ENCODE measurements at places on chromosomes 7 and 10.

GRCh38 chr10:5634918-5635317, 31.5 kb downstream of the ASB13 start:
- no peak for DNase-seq

DNA sequence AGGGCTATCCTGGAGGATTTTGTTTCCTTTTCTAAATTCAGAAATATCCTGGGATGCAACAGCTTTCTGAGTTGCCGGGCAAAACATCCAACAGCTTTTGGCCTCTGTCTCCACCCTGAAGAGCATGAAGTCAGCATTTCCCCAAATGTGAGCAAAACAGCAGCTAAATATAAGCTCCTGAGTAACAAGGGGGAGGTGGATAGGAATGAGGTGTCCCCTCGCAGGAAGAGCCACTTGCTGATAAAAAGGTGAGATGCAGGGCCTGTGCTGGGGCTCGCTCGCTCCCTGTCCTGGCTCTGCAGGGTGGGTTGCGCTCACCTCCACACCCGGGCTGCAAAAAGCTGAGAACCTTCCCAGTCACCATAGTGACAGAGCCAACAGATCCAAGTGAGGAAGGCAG, 264.3 kb downstream of the ZEB1 start:
- DNase-seq: no peak

DNA sequence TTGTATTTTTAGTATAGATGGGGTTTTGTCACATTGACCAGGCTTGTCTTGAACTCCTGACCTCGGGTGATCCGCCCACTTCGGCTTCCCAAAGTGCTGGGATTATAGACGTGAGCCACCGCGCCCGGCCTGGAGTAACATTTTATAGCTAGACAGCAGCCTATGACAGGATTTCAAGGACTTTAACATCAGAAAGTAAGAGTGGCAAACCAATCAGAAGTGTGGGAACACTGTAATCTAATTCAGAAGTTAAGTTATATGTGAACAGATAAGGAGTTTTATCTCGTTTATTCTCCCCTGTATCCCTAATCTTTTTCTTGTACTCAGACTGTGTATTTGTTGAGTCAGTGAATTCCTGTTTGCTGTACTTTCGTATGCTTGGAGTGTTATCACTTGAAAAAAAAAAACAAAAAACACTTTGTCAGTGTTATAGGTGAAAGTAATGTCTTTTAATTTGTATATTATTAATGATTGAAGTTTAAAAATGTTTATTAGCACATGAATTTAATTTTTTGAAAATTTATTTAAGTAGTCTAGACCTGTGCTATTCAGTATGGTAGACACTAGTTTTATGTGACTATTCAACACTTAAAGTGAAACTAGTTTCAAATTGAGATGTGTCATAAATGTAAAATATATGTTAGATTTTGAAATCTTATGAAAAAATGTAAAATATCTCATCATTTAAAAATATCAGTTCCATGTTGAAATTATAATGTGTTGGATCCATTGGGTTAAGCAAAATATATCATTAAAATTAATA, 38.6 kb downstream of the RSBN1L start:
- DNase-seq: no peak

DNA sequence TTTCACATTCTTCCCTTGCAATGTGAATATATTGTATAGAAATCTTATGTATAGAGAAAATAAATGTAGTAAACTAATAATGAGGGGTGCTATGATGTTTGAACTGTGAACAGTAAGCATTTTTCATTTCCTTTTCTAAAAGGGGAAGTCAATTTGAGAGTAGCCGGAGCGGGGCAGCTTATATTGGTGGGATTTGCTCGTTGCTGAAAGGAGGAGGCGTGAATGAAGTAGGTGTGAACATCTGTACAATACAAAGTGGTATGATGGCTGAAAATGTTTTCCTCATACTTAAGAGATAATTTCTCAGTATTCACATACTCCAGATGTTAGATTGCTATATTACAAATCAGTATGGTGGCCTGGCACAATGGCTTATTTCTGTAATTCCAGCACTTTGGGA, 87.1 kb downstream of the SRI start:
- no peak for DNase-seq

GRCh38 chr7:71618278-71618677, 486.3 kb downstream of the GALNT17 start:
- DNase-seq: no peak

GRCh38 chr7:116340943-116341907, 130.9 kb downstream of the TES start:
- no peak for DNase-seq

GRCh38 chr7:83211685-83212084, 49.0 kb upstream of the PCLO start:
- no peak for DNase-seq

DNA sequence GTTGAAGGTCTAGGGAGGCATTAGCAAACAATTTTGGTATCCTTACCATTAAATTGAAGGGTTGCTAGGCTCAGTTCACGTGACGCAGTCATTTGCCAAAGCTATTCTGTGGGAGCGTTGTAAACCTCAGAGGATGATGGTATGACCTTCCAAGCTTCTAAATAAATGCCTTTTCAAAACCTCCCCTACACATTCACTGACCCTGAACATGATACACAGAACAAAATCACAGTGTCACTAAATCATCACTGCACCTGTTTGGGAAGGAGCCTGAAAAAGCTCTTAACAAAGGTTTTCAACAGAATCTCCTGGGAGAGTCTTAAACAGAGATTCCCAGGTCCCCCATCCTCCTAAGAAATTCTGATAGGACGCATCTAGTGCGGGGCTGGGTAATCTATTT, 13.2 kb upstream of the CCDC172 start:
- DNase-seq: no peak

GRCh38 chr10:8544057-8544380, 489.5 kb downstream of the GATA3 start:
- DNase-seq: no peak

- no peak for DNase-seq
Measured at GRCh38 chr10:3874990-3875841, 90.2 kb upstream of the KLF6 start.

GRCh38 chr10:22723783-22724182, 9.4 kb upstream of the PIP4K2A start:
- DNase-seq: no peak

DNA sequence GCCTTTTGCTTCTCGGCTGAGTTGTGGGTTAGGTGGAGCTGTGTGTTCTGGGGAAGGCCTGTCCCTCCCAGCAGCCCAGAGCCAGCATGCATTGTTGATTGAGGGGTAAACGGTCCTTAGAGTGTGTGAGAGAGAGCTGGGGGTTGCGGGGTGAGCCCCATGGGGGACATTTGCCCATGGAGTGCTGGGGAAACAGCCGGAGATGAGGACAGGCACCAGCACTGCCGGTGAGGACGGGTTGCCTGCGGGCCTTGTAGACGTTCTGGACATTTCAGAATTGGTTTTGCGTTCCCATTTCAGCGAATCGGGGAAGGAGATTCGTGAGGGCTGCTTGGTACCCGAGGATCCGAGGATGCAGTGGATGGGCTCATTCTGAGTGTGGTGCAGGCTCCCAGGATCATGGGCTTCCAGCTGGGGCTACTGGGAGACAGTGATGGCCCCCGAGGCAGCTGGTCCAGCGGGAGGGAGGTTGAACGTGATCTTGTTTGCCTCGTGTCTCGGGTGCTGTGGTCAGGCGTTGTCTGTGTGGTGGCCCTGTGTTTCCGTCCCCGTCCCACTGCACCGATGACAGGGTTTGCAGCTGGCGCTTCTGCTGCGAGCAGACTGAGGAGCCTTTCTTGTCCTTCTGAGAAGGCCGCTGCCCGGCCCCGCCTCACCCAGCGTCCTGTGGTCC, 113.9 kb downstream of the CYTH3 start:
- DNase-seq: no peak

DNA sequence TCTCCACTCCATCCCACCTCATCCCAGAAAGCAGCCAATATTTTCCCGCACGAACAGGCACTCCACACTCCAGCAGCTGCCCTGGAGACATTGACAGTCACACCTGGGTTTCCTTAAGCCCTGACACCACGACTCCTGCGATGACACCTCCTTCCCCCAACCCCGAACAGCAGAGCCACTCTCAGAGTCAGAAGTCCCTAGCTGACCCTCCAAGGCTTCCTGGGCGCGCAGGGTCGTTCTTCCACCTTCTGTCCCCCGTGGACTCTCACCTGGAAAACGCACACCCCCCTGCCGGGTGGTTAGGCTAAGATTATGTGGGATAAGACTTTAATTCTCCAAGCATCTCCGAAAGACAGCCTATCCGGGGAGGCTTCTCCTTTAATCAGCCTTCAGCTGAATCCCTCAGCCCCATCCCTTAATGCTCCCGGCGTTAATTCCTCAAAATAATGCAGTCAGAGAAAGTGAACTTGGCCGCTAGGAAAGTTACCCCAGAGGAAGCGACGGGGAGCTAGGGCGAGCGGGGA, 1.1 kb downstream of the DENND11 start:
- no peak for DNase-seq

- DNase-seq: no peak
Measured at GRCh38 chr7:87459941-87460340, 15.5 kb downstream of the ABCB4 start.

- no peak for DNase-seq
Measured at GRCh38 chr7:42914009-42914408, 2.1 kb upstream of the C7orf25 start.

DNA sequence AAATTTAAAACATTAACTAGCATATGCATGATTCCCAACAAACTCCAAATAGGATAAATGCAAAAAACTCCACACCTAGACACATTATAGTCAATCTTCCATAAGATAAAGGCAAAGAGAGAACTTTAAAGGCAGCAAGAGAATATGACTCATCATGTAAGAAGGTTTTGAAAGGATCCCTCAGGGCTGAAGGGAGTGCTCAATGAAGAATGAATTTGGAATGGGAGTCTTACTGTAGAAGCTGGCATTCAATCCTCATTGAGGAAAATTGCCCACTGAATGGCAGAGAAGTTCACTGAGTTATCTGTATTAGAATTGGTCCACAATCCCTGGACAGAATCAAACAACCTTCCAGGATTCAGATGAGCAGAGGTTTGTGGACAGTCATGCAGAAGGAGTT, 26.1 kb upstream of the ZNF365 start:
- no peak for DNase-seq

DNA sequence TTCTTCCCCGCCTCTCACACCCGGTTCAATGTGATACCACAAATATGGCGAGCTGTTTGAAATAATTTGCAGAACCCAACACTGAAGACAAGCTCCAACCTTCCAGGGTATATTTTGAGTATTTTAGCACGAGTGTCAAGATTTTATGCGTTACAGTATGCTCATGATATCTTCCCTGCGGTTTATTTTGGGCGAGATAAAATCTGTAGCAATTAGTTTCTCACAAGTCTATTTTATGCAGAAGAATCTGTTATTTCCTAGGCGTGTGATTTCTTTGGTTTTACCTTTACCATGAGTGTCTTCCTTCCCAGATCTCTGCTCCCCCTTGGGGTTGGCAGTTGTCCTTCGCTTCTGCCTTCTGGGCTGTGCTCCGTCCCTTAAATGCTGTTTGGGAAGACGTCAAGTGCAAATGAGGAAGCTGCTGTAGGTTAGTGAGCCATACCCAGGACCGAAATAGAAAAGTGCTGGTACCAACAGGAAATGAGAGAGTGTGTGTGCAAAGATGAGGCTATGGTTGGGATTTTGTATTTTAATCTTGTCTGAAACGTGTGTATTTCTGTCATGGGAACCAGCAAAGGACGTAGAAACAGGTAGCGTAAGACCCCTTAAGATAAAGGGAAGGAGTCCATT, 299.8 kb downstream of the KLF6 start:
- no peak for DNase-seq

- DNase-seq: no peak
Measured at GRCh38 chr10:79159785-79160184, 91.0 kb downstream of the ZMIZ1 start.

- no peak for DNase-seq
Measured at GRCh38 chr7:33932221-33932620, 26.9 kb downstream of the BMPER start.

GRCh38 chr7:74134117-74134620, 40.0 kb upstream of the EIF4H start:
- DNase-seq: no peak

DNA sequence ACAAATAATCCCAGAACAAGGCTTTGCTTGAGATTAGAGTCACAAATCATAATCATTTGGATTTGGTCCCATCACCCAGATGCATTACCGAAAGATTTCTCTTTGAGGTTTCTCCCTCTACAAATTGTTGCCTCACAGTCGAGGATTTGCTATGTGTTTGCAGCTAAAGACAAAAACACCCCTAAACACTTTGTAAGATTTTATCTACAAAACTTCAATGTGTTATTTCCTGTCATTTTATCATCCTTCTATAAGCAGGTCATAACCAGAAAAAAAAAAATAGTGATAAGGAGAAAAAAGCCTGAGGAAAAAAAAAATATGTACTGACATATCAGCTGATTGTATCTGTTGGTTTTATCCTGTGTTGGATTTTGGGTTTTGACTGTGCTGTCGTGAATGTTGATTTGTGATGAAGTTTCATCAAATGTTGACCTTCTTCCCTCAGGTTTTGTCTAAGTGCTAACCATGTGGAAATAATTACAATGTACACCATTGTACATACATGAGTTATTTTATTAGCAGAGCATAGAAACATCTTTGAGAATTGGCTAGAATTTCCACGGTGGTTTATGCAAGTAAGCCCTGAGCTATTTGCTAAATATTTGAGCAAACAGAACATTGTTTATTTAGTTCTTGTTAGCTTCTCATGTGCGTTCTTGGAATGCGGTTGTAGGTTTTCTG, 274.4 kb downstream of the NEBL start:
- no peak for DNase-seq

GRCh38 chr10:3625959-3626751, 158.9 kb downstream of the KLF6 start:
- DNase-seq: no peak

DNA sequence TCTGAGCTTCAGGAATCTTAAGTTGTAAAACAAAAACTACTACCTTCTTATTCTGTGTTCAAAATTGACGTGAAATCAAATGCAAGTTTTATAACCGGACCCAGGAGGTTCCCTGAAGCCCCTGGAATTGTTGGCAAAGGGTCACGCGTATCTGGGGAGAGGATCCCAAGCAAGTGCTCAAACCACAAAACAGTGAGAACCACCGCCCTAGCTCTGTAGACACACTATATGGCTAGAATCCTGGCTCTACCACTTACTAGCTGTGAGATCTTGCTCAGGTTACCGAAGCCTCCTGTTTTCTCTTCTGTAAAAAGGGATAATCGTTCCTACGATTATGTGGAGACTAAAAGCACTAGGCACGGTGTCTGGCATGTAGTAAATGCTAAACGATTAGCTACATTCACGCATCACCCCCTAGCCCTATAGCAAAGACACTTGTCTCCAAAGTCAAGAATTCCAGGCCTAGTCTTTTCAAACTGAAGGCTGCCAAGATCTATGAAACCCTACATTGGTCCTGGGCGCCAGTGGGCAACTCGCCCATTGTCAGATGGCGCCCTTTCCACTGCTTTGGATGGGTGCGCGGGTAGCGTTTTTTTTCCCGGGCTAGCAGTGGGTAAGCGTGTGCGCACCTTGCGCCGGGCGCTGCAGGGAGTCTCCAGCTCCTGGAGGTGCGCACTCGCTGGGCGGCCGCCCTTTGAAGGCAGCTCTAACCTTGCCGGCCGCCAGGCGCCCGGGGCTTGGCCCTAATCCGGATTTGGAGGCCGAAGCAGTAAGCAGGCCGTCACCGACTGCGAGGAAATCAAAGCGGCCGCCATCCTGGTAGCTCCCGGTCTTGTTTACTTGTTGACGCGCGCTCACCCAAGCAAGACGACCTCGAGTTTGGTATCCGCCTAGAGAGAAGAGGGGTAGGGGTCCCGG, 11.6 kb upstream of the NKX2-3 start:
- no peak for DNase-seq

- DNase-seq: no peak
Measured at GRCh38 chr7:73799282-73800141, 29.4 kb upstream of the CLDN3 start.

Data from stimulated activated CD8-positive, alpha-beta memory T cell treated with anti-CD3 and anti-CD28 coated beads, Interleukin-12 subunit alpha, Interleukin-12 subunit beta, amount 100 ng/mL, for 4 hours (primary cell).